ENCODE measurements at places on chromosomes 1 and 21. TPM values are rescaled to one million over a fixed set of nuclear protein-coding genes. Genes with fewer than 3 reads are reported as not detected.
A peak's percentile ranks its signal among the peaks of the same experiment; 100 is the strongest.

The MROH7 gene
- total RNA-seq: not detected

The SPRR2D gene
- total RNA-seq: not detected

The EPHX1 gene
- 69.2 TPM for total RNA-seq

The IPO13 gene
- total RNA-seq: 33.7 TPM

The C1orf115 gene
- 5.9 TPM for total RNA-seq

The SMCP gene
- total RNA-seq: not detected

The DNAJC28 gene
- total RNA-seq: 0.44 TPM

The NTNG1 gene
- total RNA-seq: 6.8 TPM

The ALPL gene
- 0.86 TPM for total RNA-seq

The LCE3D gene
- not detected for total RNA-seq

The FAM167B gene
- 1.3 TPM for total RNA-seq

The UBXN11 gene
- 19.4 TPM for total RNA-seq

DNA sequence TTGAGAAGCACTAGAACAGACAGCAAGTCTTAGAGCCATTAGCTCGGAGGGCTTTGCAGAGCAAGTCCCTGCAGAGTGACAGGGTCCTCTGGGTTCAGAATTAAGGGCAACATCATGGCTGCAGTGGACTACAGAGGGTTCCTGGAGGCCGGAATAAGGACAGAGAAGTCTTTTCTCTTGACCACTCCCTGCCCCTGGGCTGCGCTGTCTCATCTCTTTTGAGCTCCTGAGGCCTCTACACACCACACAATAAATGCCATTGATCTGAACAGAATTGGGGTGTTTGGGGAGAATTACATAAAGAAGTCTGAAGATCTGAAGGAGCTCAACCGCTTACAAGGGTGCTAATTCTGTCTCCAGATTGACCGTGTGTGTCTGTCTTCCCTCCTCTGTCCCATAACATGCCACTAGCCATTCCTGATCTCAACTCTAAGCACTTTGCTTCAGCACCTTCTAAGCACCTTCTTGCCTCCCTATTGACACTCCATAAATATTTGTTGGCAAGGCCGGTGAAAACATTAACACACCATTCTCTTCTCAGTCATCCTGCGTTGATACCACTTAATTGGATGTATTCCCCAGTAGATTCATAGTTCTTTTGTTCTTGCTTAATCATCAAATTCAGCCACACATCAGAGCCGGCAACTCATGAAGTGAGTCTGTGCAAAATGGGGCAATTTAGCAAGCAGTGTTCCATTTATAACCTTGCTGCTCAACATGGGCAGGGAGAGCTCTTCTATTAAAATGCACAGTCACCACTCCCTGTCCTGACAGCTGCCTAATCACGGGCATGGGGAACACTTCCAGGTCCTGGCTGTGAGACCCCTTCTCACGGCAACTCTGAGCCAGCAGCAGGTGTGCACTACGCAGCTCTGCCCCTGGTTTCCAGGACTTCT lies 49.7 kb downstream of the NMNAT2 start:
- no peaks in the 10 kb centered on the region for H3K27me3 ChIP-seq
- no peak for DNase-seq
- no peaks in the 10 kb centered on the region for H3K36me3 ChIP-seq
- H3K27ac ChIP-seq: no peak overlapping the region
- H3K4me3 ChIP-seq: no peak overlapping the region
- H3K4me1 ChIP-seq: peaks cover 7% of the 10 kb centered on the region

- H3K27me3 ChIP-seq: no peaks in the 10 kb centered on the region
- DNase-seq: no peak
- H3K36me3 ChIP-seq: no peaks in the 10 kb centered on the region
- H3K4me3 ChIP-seq: no peak overlapping the region
- no peak overlapping the region for H3K27ac ChIP-seq
- peaks cover 13% of the 10 kb centered on the region for H3K4me1 ChIP-seq
Measured at GRCh38 chr1:220684890-220685289, 5.3 kb upstream of the C1orf115 start.

GRCh38 chr1:248821101-248821500 lies 4.6 kb downstream of the SH3BP5L start:
- H3K4me1 ChIP-seq: peaks cover 53% of the 10 kb centered on the region
- H3K27ac ChIP-seq: peak overlapping the region; percentile 85
- DNase-seq: peak; percentile 97
- H3K27me3 ChIP-seq: no peaks in the 10 kb centered on the region

GRCh38 chr1:96688767-96689166 lies 32.8 kb upstream of the PTBP2 start:
- H3K27ac ChIP-seq: no peak overlapping the region
- H3K4me1 ChIP-seq: no peaks in the 10 kb centered on the region
- no peak for DNase-seq
- H3K4me3 ChIP-seq: no peak overlapping the region
- H3K36me3 ChIP-seq: no peaks in the 10 kb centered on the region
- no peaks in the 10 kb centered on the region for H3K27me3 ChIP-seq

- H3K4me1 ChIP-seq: no peaks in the 10 kb centered on the region
- DNase-seq: no peak
- H3K4me3 ChIP-seq: no peak overlapping the region
Measured at GRCh38 chr1:61386770-61387169, 304.4 kb downstream of the NFIA start.

DNA sequence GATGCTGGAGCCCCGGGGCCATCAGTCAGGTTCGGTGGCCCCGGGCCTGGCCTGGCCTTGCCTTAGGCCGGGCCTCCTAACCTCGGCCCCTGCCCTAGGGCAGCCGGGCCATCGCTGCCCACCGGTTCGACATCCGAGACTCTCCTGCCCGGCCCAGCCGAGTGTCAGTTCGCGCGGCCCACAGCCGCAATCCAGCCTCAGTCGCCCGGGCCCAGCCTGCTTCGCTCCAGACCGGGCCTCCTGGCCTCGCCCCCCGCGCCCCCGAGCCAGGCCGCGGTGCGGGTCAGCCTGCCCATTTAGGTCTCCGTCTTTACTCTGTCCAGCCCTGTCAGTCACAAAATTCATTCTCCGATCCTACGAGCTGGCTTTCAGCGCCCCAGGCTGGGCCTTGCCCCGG lies 777 bp downstream of the LRRC41 start:
- peak overlapping the region; percentile 76 for H3K27ac ChIP-seq
- H3K4me1 ChIP-seq: peaks cover 25% of the 10 kb centered on the region
- H3K27me3 ChIP-seq: no peaks in the 10 kb centered on the region
- peak overlapping the region; percentile 99 for H3K4me3 ChIP-seq
- H3K36me3 ChIP-seq: peaks cover 5% of the 10 kb centered on the region

DNA sequence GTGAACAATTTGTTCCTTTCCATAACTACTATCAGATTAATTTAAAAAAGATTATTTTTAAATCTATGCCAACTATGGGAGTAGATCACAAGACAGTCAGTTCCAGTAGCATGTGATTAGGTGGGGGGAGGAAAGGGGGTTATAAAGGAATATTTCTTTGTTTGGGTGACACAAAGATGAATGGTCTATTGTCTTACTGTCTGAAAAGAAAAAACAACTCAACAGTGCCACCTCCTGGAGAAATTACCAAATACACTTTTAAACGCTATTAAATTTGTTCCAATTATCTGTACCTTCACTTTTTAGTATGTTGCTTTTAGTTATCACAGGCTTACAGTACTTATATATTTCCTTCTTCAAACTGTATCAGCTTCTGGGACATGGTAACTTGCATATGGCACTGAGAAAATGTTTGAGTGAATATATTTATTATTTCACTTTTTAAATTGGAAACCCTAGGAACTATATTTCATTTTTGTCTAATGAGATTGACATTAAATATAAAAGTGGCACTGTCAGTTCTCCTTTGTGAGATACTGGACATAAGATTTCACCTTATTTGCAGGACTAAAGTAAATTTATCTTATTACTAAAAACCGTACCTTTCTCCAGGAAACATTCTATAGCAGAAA lies 1.7 kb upstream of the SORT1 start:
- H3K4me1 ChIP-seq: peaks cover 22% of the 10 kb centered on the region
- H3K27ac ChIP-seq: no peak overlapping the region
- DNase-seq: peak; percentile 88
- H3K27me3 ChIP-seq: no peaks in the 10 kb centered on the region
- H3K4me3 ChIP-seq: no peak overlapping the region
- peaks cover 25% of the 10 kb centered on the region for H3K36me3 ChIP-seq

- no peak for DNase-seq
- H3K27ac ChIP-seq: no peak overlapping the region
- H3K36me3 ChIP-seq: no peaks in the 10 kb centered on the region
- H3K4me1 ChIP-seq: peaks cover 5% of the 10 kb centered on the region
Measured at GRCh38 chr1:244336232-244336899, 115.3 kb downstream of the ADSS2 start.

DNA sequence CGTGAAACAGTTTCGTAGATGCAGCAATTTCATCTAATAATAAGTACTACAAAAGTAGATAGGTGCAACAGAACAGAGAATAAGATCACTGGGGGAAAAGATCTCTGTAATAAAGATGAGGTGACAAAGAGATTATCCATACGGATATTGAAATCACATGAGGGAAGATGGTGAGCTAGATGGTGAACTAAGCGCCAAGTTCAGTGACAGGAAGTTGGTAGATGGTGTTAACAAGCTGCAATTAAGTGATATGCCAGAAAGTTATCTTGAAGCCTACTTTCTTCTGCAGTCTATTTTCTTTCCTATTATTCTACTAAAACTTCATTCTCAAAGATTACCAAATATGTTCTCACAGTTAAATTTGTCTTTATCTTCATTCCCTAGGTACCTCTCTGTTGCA lies 7.1 kb downstream of the LRIF1 start:
- no peak overlapping the region for H3K27ac ChIP-seq
- H3K4me3 ChIP-seq: no peak overlapping the region
- no peaks in the 10 kb centered on the region for H3K27me3 ChIP-seq
- no peak for DNase-seq
- 0 out of 2 replicates have a peak, but pooled peaks cover 9% of the 10 kb centered on the region for H3K4me1 ChIP-seq

- H3K4me1 ChIP-seq: no peaks in the 10 kb centered on the region
- H3K36me3 ChIP-seq: no peaks in the 10 kb centered on the region
- peak; percentile 18 for DNase-seq
- no peak overlapping the region for H3K27ac ChIP-seq
- H3K27me3 ChIP-seq: 0 out of 2 replicates have a peak, but pooled peaks cover 4% of the 10 kb centered on the region
Measured at GRCh38 chr1:237074371-237075117, 32.6 kb downstream of the RYR2 start.

- H3K4me1 ChIP-seq: peaks cover 2% of the 10 kb centered on the region
- H3K27ac ChIP-seq: no peak overlapping the region
- H3K36me3 ChIP-seq: no peaks in the 10 kb centered on the region
- H3K27me3 ChIP-seq: no peaks in the 10 kb centered on the region
Measured at GRCh38 chr1:82390627-82391026, 589.9 kb downstream of the ADGRL2 start.

DNA sequence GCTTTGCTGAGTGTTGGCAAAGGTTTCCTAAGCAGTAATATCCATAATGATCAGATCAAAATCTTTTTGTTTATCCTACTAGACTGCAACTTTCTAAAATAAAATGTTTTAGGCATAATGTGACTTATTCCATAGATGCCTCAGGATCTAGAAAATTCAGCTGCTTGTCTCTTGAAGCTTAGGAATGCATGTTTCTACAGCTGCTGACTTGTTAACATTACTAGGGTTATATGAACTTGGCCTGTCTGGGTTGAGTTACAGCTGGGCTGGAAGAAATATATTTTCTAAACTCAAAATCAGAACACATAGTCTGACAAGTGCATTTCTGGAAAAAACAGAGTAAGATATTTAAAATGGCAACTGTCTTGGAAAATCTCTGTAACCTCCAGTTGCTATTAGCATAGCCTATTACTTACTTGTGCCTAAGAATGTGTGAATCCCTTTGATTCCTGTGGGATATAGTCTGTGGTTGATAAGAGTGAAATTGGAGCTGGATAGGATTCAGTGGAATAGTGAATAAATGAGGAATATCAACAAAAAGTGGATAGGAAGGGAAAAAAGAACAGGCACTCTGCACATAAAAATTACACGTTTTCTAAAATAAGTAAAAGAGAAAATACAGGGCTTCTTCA lies 61.2 kb downstream of the RGS4 start:
- H3K4me1 ChIP-seq: no peaks in the 10 kb centered on the region
- DNase-seq: no peak
- peaks cover 4% of the 10 kb centered on the region for H3K27me3 ChIP-seq
- no peak overlapping the region for H3K27ac ChIP-seq

GRCh38 chr1:243561588-243562319 lies 288.3 kb downstream of the AKT3 start:
- no peak overlapping the region for H3K27ac ChIP-seq
- no peaks in the 10 kb centered on the region for H3K27me3 ChIP-seq
- peaks cover 12% of the 10 kb centered on the region for H3K4me1 ChIP-seq
- DNase-seq: no peak
